Ammon's horn (tissue), 1 donor: ENCODE measurements at places on chromosomes 12 and 14.

DNA sequence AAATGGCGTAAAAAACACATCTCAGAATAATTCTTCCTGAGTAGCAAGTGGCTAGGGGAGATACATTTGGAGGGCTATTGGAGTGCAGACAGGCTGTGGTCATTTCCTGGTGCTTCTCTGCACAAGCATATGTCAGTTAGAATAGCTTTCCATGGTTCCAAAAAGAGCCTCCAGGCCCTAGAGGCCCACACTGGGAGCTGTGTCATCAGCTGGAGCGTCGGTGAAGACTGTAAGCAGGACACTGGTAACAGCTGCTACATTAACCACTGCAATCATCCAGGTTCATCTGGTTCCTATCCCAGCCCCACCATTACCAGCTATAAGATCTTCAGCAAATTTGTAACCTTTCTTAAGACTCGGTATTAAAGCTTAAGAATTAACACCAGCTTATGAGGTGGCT lies 31.7 kb upstream of the APPL2 start:
- DNase-seq = no peak

DNA sequence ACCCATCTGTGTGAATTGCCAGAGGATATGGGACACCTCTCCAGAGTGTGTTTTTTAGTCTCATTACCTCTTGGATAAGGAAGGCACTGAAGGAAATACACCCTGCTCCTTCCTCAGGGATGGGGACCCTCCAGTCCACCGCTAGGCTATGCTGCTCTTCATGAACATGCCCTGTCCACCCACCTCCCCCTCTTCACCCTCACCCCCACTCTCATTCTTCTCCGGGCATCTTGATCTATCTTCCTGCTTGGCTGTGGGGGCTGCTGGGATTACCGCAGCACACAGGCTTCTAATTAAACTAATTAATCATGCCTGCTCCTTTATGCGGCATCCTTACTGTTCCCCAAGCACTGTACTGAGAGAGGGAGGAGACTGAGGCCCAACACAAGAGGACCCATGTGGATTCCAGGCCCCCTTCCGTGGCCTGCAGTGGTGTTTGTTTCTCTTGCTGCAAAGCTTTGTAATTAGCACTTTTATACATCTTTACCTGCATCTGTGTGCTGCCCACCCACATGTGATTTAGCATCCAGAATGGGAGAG lies 7.6 kb upstream of the PDE1B start:
- no peak for DNase-seq

DNA sequence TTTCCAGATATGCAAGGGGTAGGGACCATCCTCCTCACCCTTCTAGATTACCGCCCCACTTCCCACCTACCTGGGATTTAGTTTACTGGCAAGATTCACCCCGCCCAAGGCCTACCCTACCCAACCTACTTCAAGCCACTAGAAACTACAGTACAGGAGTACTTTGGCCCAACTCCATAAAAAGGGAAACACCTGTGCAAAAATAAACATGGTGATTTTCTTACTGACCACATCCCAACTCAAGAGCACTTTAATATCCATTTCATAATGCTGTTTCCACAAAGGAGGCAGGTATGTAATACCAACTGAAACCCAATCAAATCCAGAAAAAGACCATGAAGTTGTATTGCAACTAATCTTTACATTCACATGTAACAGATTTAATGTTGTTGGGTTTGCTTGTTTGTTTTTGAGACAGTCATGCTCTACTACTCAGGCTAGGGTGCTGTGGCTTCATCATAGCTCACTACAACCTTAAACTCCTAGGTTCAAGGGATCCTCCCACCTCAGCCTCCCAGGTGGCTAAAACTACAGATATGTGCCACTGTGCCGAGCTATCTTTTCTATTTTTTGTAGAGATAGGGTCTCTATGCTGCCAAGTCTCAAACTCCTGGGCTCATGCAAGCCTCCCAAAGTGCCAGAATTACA lies 41.7 kb upstream of the RAP1B start:
- no peak for DNase-seq

DNA sequence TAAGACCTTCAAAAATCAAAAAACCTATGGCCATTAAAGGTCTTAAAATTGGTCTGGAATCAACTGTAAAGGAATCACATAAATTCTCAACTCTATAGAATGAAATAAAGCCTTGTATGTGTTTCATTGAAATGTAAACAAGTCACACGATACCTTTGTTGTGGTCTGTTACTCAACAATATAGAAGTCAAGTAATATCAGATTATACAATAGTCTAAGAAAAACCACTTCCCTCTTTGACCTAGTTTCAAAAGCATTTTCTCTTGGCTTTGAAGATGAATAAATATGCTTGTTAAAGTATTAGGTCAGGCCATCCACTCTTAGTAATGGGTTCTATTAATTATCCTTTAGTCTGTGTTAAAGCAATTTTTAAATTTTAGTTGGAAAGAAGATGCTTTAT lies 79.8 kb upstream of the DIO2 start:
- no peak for DNase-seq

- no peak for DNase-seq
Measured at GRCh38 chr14:92968291-92969020, 45.5 kb downstream of the CHGA start.
